ENCODE measurements at places on chromosomes 7 and 10.

DNA sequence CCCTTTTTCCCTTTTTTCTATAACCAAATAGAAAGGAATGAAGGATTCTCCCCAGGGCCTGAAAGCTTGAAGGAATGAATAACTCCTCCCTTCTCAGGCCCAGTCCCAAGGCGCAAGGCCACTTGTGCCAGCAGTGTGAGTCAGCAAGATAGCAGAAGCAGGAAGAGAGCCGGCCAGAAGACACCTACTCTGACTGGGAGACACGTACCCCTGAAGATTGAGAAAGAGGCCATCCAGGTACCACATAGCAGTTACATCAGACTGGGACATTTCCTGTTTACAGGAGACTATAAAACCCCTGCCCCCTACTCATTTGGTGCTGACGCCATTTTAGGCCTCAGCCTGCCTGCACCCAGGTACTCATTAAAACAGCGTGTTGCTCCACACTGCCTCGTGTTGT lies 65.5 kb downstream of the LRRC17 start:
- DNase-seq: no peak

GRCh38 chr10:66837335-66837734 lies 88.5 kb upstream of the LRRTM3 start:
- DNase-seq: peak; percentile 4

GRCh38 chr10:58512491-58513187 lies at the start of gene BICC1:
BICC1 (plus strand) TSS chr10:58512872; CDS start chr10:58513144, 272 bp downstream.
- peak; percentile 60 for DNase-seq

GRCh38 chr7:41121228-41121627 lies 581.7 kb downstream of the INHBA start:
- DNase-seq: no peak

DNA sequence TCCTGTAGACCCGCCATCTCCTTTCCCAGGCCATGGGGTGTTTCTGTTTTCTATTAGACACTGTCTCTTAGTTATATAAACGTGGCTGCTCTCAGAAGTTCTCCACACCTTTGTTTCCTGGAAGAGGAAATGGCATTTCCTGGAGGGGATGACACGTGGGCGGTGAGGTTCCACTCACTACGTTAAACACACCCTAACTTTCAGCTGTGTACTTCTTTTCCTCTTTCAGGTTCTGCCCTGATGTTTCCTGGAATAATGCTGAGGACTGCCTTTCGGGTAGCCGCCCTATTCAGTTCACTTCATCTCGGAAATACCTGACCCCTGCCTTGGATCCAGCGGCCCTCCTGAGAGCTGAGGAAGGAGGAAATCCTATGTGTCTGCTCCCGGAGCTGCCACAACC lies 3.4 kb upstream of the PRKCQ start:
- DNase-seq: no peak

GRCh38 chr10:73253225-73253555 lies 746 bp upstream of the MRPS16 start:
- no peak for DNase-seq

GRCh38 chr10:18665815-18666558 lies 6.8 kb downstream of the ARL5B start:
- DNase-seq: no peak

DNA sequence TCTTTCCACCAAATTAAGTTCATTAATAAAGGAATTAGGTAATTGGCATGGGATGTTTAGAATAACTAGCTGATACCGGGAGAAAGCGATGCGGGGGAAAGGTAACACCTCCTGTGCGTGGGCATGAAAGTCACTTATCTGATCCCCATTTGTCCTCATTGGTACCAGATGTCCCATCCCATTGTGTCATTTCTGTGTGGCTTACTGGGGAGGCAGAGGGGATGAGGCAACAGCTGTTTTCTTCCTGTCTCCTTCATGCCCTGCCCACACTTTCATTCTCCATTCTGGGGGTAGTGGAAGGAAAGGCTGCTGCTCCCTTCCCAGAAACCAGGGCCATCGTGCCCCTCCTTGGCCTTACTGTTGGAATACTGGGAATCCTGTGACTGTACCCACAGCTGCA lies 27.1 kb downstream of the EEPD1 start:
- no peak for DNase-seq

GRCh38 chr7:69429911-69430383 lies 168.3 kb upstream of the AUTS2 start:
- DNase-seq: peak; percentile 86

GRCh38 chr7:92432299-92432946 lies 14.9 kb upstream of the GATAD1 start:
- DNase-seq: no peak

DNA sequence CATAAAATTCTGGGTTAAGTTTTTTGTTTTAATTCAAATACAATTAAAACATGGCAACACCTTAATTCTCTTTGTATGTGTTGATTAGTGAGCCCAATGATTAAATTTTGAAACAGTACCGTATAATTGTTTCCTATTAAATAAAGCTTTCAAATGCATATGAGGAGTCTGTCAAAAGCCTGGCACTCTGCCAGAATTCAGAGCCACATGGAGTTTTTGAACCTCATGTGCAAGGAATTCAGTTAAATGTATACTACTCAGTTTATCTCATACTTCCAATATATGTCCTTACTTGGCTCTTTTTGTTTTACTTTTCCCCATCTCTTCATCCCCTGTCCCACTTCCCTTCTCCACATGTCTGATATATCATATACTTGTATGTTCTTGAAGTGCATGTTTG lies 165.6 kb upstream of the FAM3C start:
- no peak for DNase-seq

GRCh38 chr10:129775681-129776080 lies 188.4 kb downstream of the EBF3 start:
- no peak for DNase-seq

DNA sequence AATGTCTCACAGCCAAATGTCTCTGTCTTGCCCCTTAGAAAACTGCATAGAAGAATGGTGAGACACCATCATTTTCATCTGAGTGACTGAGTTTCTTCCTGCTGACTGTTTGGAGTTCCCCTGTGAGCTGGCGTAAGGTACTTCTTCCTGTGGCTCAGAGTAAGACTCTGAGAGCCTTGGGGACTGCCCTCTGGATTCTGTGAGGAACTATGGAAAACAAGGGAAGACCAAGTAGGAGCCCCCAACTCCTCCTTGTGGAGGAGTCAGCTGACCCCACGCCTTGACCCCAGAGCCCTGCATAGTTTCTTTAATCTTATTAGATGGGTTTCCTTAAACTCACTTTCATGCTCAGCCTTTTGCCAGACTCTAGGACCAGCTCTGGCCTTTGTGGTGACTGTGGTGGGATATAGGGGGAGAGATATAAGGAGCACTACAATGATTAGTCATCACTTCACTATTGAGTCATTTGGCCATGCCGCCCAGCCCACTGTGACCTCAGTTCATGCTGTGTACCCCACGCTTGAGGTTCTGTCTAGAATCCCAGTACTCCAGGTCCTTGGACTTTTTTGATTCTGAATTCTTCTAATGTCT lies 51.8 kb upstream of the FAM133B start:
- DNase-seq: no peak

- DNase-seq: no peak
Measured at GRCh38 chr10:104020020-104020419, 53.1 kb downstream of the SLK start.

- DNase-seq: no peak
Measured at GRCh38 chr10:22599048-22599561, 115.3 kb downstream of the PIP4K2A start.

- no peak for DNase-seq
Measured at GRCh38 chr7:115032715-115033703, 111.1 kb downstream of the MDFIC start.

DNA sequence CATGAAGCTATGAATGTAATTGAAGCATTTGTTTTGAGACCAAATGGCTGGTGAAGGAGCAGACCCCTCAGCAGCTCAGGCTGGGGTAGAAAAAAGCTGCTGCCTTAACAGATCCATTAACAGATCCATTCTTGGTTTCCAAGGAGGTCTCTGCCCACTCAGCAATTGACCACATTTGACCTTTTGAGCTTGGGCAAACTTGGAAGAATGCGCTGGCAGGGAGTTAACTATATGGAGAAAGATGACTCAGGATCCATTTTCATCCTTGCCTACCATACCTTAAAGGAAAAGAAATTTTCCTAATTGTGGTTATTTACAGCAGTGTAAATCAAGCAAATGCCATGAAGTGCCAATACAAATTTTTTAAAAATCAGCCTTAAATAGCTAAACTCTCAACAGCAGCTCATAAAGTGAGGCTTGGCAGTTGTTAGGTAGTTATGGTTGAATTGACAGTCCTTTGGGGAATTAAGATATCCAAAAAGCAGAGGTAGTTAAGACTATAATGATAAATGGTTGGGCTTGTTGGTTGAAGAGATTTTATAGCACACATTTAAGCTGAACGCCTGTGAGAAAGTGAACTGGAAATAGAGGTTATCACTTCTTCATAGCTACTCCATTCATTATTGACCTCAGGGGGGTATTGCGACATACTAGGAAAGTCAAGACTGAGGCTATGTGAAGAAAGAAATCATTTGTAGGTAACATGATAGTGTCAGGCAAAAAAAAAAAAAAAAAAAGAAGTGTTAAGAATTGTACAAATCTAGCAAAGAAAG lies 83.9 kb downstream of the MKX start:
- DNase-seq: no peak

- no peak for DNase-seq
Measured at GRCh38 chr10:14995964-14996565, 36.9 kb downstream of the MEIG1 start.

- no peak for DNase-seq
Measured at GRCh38 chr10:100479037-100479436, 16.2 kb downstream of the WNT8B start.

GRCh38 chr7:32018845-32019578 lies 51.2 kb downstream of the PDE1C start:
- DNase-seq: no peak

GRCh38 chr10:83357627-83358026 lies 781.7 kb upstream of the GHITM start:
- DNase-seq: no peak

DNA sequence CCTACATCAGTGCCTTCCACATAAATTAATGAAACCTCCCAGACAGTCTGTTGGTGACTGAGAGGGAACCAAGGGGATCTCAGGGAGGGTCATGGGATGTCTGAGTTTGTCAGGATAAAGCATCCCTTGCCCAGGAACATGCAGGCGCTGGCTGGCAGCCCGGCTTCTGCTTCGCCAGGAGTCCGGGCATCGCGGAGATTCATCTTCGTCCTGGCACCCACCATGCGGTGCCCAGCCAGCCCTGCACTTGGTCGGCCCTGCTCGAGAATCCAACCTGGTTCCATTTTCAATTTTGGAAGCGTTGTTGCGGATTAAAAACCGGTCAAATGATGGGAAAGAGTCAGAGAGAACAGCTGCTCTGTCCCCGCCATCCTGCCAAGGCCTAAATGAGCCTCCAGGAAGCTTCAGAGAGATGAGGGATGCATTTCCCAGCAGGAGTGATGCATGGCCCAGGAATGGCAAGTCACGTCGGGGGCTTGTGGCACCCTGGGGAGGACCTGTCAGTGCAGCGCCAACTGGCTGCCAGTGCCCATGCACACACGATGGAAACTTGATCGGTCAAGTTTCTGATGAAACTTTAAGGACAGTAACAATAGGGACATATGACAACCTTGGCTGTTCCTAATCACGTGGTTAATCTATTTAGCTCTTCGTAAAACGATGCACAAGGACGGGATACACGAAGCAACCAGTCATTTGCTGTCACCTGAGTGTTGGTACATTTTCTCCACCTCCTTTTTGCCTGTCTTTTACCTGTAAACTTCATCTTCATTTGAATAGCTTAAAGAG lies 260.8 kb upstream of the MKI67 start:
- no peak for DNase-seq

- no peak for DNase-seq
Measured at GRCh38 chr7:24587853-24588252, 14.6 kb downstream of the PALS2 start.

GRCh38 chr10:102534333-102534732 lies 30.6 kb downstream of the SUFU start:
- no peak for DNase-seq

DNA sequence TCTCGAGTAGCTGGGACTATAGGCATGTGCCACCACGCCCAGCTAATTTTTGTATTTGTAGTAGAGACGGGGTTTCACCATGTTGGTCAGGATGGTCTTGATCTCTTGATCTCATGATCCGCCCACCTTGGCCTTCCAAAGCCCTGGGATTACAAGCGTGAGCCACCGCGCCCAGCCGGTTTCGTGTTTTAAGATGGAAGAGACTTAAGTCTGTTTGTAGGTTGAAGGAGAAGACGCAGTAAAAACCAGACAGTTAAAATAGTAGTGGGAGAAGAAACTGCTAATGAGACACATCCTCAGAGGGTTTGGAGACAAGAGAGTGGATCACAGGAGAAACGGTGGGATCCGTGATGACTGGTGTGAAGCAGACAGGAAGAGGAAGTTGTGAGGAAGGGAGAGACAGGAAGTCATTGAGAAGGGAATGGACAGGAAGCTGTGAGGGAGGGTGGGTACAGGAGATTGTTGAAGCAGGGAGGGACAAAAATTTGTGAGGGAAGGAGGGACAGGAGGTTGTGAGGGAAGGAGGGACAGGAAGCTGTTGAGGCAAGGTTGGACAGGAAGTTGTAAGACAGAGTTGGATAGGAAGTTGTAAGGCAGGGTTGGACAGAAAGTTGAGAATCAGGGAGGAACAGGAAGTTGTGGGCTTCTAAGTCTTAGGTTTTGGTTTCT lies 115.5 kb downstream of the WDFY4 start:
- DNase-seq: no peak

DNA sequence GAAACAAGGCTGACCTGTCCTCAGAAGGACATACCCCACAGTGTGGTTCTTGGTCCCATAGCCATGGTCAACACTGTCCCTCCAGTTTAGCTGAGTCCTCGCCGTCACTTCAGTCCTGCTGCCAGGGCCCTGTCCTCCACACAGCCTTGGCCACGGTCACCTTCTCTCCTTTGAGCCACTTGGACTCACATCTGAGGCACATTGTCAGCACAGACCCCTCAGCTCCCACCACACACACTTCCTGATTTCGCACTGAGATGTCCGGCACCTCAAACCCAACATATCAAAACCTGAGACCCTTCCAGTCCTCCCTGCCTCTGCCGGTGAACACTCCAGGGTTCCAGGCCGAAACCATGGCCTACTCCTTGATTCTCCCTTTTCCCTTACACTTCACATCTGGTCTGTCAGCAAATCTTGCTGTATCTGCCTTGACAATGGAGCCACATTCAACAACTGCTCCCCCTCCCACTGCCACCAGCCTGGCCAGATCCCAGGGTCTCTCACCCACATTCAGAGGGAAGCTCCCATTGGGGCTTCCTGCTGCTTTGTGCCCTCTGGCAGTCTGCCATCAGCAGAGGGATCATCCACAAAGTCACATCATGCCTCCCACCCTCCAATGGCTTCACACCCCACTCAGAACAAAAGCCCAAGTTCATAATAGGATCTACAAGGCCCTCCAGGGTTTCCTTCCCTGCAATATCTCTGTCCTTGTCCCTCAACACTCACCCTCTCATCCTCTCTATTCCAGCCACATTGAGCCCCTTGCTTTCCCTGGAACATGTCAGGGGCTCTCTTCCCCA lies 219.6 kb upstream of the SHH start:
- no peak for DNase-seq

DNA sequence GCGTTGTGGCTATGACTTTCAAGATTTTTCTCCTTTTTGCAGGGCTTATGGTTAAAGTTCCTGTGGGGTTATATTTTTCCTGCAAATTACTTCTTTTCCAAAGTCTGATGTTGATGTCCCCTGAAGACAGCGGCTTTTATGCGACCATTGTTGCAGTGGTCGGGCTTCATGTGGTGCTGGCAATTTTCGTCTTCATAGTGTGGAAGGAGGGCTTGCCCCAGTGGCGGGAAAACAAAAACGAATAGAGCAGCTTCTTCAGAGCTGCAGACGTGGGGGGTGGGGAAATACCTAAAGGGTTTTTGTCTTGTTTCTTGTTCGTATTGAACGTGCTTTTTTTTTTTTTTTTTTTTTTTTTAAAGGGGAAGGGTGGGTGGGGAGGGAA lies 53.8 kb downstream of the MCMBP start:
- no peak for DNase-seq
